ENCODE measurements at places on chromosomes 5 and 9.
A peak's percentile ranks its signal among the peaks of the same experiment; 100 is the strongest.

DNA sequence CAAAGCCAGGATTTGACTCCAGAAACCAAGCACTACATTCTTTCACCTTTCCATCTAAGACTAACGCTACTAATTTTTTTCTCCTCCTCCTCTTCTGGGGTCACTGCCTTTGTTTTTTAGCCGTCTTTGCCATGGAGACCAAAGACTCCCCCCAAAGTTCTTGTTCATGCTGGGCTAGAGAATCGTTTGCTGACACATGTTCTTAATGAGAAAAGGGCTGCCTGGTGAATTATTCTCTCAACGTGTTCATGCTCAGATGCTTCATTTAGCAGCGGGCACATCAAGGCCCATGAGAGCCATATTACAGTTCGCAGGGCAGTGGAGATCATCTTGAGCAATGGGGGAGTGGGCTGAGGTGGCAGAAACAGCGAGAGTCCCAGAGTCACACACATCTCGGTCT, 134.9 kb downstream of the SLIT3 start:
- no peak for DNase-seq

- DNase-seq: peak; percentile 81
Observed at GRCh38 chr9:119968836-119969707, 599.8 kb upstream of the BRINP1 start.

DNA sequence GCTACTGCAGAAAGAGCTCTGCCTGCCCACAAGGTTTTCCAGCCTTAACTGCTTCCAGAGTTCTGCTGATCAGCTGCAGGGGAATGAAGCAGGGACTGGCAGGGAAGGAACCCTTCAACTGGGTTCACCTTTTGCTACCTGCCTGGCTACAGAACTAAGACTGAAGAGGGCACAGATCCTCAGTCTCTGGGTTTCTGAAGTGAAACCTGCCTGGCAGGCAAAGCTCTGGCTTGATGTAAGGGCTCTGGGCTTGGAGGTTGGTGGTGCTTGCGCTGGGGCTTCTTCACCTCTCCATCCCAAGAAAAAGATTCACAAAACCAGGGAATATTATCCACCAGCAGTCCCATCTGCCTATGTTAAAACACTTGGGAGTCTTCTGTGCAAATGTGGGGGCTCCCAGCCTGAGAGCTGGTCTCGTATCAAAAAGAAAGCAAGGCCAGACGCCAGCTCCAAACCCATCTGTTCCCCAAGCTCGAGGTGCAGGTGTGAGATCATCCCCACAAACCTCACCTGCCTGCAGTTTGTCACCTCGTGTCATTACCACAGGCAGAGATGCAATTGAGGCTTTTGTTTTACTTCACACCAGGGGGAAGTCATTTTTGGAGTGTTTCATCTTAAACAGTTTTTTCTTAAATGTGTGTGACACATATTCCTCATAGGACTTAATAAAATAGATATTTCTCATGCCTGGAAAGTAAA, 58.3 kb downstream of the BNC2 start:
- DNase-seq: no peak

DNA sequence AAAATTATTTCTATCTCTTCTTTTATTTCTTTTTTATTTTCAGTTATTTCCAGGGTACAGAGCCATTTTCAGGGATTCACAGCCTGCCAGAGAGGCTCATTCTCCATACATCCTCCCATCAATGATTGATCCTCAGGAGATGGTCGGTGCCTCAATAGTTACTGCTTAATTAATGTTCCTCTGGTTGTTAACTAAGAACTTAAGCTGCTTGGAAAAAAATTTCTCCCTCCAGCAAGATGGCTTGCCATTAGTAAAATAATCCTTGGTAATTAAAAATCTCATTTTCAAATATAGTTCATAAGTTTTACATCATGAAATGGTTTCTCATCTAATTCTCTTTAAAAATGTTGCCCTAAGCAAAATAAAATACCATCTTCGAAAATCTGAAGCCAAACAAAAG, 20.0 kb downstream of the MARCHF11 start:
- no peak for DNase-seq

DNA sequence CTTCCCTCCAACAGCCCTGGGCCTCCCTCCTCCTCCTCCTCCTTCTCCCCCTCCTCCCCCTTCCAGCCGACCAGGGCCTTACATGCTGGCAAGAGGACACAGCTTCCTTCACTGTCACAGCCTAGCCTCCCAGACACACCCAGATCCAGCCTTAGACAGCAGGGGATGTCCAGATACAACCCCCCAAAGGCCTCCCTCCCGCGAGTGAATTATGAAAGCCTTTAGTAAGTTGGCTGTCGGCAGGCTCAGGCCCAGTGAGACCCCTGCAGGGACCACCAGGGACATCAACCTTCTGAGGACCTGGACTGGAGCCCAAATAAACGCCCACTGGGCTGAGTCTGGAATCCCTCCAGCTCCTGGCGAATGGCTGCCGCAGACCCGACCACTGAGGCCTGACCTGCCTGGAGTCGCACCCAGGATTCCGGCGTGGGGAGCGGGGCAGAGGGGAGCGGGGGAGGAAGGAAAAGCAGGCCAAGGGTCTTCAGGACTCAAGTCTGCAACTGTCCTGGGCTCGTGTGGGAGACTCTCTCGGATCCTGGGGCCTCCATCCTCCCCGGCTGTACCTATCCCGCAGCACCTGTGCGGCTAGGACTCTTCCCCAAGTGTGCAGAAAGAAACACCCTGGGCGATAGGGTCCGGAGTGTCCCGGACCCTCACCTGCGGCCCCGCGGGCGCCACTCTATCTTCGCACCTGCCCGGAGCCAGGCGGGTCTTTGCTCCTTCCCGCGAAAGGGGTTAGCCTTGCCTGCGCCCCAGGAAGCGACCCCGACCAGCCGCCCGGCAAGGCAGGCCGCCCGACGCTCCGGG, 705 bp downstream of the SEPTIN8 start:
- peak; percentile 71 for DNase-seq

GRCh38 chr9:95458666-95459065, 58.1 kb downstream of the PTCH1 start:
- DNase-seq: no peak

DNA sequence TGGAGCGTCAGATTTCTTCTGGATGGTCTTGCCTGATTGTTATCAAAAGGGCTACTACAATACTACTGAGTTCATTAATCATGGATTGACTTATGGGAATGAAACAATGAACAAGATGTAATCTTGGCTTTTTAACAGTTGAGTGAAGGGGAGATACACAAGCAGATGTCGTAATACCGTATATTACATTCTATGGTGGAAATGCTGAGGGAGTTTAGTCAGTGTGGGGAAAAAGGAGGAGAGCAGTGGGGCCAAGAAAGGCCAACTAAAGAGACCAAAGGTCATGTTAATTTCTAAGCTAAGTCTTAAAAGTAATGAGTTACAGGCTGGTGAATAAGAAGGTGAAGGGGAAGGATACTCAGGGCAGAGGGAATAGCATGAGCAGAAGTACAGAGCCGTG, 29.0 kb upstream of the PSAT1 start:
- no peak for DNase-seq

- peak; percentile 39 for DNase-seq
Observed at GRCh38 chr9:119009249-119009648, 360.0 kb downstream of the BRINP1 start.

GRCh38 chr9:98287384-98287783, 31.9 kb upstream of the TBC1D2 start:
- DNase-seq: no peak

GRCh38 chr5:173624282-173624681, 7.8 kb upstream of the BOD1 start:
- no peak for DNase-seq

GRCh38 chr9:133893191-133893994, 98.7 kb downstream of the VAV2 start:
- DNase-seq: no peak

DNA sequence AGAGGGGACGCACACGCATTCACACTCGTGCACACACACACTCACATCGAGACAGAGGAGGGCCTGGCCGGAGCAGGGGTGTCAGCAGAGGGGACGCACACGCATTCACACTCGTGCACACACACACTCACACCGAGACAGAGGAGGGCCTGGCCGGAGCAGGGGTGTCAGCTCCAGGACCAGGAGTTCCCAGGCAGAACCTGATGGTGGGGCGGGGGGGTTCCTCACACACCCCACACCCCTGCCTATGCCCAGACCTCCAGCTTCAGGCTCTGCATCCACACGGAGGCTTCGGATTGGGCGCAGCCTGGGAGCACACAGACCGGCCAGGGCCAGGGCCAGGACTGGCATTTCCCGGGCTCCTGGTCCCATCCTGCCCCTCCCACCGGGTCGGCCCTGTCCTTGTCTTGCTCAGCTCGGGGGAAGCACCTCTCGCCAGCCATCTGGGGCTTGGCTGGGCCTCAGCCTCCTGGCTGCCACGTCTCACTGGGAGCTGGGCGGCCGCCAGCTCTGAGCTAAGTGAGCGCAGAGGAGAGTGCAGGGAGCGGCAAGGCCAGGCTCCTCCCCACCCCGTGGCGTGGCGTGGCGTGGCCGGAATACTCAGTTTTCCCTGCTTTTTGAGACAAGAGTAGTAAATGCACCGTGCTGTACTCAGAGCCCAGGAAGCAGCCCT, 31.3 kb downstream of the ADAMTS2 start:
- DNase-seq: peak; percentile 98

- peak; percentile 59 for DNase-seq
Observed at GRCh38 chr9:77743386-77743785, 95.3 kb upstream of the GNA14 start.

DNA sequence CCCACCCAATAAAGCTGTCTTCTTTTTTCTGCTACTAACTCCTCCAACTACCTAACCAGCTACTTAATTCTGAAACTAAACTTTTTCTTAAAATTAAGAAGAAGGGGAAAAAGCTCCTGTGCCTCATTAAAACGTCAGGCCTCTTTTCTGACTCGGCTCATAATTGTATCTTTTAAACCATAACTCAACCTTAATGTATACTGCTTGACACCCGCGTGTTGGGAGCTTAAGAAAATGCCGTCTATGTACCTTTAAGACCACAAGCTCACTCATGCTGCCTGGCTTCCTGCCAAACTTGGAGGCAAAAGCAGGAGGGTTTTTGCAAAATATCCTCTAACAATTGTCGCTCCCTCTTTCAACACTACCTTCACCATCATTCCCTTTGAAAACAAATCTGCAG, 5.0 kb downstream of the EBF1 start:
- peak; percentile 35 for DNase-seq

DNA sequence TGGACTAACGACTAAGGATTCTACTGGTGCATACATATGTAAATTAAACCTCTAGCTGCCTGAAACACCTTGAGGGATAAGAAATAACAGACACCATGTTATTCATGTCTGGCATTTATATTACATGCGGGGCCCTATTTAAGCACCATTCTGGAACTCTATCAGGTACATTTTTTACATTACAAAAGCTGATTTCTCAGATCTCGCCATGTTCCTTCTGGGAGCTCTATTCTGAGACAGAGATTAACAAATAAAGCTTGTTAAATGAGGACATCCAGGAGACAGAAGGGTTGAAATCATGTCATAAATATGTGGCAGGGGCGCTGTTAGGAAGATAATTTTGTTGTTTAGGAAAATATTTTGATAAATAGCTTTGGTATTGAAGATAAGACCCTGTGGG, 93.4 kb upstream of the SLIT3 start:
- no peak for DNase-seq

GRCh38 chr9:111501648-111502047, 17.5 kb upstream of the ECPAS start:
- DNase-seq: no peak

DNA sequence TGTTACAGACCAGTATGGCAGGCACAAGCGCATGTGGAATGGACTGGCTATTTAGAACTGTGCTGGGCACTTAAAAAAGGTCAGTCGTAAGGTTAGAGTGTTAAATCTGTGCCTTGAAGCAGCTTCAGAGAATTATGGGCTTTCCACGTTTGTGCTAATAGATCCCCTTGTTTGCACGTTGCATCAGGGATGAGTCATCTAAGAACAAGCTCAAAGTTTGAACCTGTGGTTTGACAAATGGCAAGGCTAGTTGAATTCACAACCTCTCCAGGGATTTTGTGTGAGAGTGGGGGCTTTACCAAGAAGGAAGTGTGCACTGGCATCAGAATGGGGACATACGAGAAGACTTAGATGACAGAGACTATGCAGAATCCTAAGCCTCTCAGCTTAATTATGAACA, 249.6 kb downstream of the IRX1 start:
- DNase-seq: no peak

- peak; percentile 78 for DNase-seq
Observed at GRCh38 chr9:124818431-124819281, 34.6 kb upstream of the WDR38 start.

DNA sequence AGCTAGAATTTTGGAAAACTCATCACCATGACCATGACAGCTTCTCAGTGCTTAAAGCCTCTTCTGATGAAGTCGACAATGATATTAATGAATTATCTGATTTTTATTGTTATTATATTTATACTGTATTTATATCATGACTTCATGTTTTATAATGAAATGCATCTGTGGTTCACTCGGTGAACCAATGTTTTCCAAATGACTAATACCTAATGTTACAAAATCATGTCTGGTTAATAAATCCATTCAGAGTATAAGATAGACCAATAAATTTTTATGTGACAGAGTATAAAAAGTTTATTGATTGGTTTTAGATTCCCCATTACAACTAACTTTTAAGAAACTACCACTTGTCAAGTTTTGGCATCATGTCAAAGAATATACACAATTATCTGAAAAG, 416.5 kb downstream of the MLLT3 start:
- DNase-seq: peak; percentile 2

DNA sequence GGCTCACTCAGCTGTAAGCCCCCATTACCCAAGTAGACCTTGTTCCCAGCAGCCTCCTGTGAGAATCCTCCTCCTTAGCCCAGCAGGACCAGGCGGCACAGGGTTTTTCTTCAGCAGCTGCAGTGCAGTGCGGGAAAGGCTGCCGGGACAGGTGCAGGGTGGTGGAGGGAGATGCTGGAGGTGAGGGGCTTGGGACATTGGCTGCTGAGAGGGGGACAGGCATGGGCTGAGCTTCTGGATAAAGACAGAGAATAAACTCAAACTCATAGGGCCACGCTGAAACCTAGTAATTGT, 174.7 kb downstream of the CACNA1B start:
- no peak for DNase-seq

All from EH (cell line).